Endothelial cell (in vitro differentiated cells): ENCODE measurements at places on chromosomes 4 and X. TPM values are rescaled to one million over a fixed set of nuclear protein-coding genes. Genes with fewer than 3 reads are reported as not detected.

Gene GPRASP1
- 3.9 TPM for total RNA-seq

Gene TLR10
- total RNA-seq, result not detected

Gene RHOXF2
- not detected for total RNA-seq

Gene NCBP2L
- not detected for total RNA-seq

Gene ODAPH
- total RNA-seq, result not detected

Gene OTUD6A
- total RNA-seq, result not detected

Gene ZCCHC4
- total RNA-seq, result 9.0 TPM

Gene RIPPLY1
- not detected for total RNA-seq

Gene ASB9
- total RNA-seq, result 2.8 TPM

Gene CLGN
- 21.6 TPM for total RNA-seq

- H3K4me3 ChIP-seq, result no peak overlapping the region
- no peaks in the 10 kb centered on the region for H3K4me1 ChIP-seq
- no peak overlapping the region for H3K27ac ChIP-seq
Observed at GRCh38 chr4:56931924-56932323, 24.2 kb downstream of the REST start.

DNA sequence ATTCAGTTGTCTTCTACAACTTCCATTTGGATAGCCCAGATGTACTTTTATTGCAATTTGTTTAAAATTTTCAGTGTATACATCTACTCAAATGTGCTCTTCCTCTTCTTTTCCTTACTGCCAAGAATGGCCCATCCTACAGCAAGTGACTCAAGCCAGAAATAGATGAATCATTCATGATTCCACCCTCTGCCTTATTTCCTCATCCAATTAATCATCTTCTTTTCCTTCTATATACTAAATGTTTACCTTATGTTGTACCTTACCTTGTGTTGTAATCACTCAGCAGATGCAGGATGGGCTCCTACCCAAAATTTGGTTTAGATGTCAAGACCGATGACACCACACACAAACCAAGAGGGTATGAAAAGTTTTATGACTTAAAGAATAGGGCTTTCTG is 437.8 kb downstream of the GRXCR1 start:
- peaks cover 6% of the 10 kb centered on the region for H3K4me1 ChIP-seq
- no peak overlapping the region for H3K27ac ChIP-seq
- no peaks in the 10 kb centered on the region for H3K27me3 ChIP-seq

- peak overlapping the region; percentile 78 for H3K4me3 ChIP-seq
- peaks cover 2% of the 10 kb centered on the region for H3K27me3 ChIP-seq
- H3K27ac ChIP-seq, result peak overlapping the region; percentile 82
- peaks cover 15% of the 10 kb centered on the region for H3K4me1 ChIP-seq
- peaks cover 13% of the 10 kb centered on the region for H3K36me3 ChIP-seq
- DNase-seq, result no peak
Observed at GRCh38 chrX:154082396-154083125, 15.0 kb downstream of the MECP2 start.

DNA sequence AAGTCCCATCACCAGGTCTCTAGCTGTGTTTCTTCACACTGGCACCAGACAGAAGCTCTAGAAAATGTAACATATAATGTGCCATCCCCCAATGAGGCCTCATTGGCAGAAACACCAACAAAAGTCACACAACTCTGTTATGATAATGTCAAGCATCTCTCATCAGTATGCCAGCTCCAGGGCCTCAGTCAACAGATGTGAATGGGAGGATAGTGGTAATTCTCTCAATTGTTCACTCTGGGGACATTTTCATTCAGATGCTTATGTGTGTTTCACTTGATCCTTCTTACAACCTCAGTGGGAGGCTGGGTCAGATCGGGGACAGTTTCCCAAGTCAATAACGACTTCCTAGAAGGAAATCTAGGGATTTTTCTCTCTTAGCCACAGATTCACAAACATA is 57.5 kb upstream of the SCOC start:
- H3K4me3 ChIP-seq, result no peak overlapping the region
- no peak for DNase-seq
- H3K4me1 ChIP-seq, result peaks cover 7% of the 10 kb centered on the region

DNA sequence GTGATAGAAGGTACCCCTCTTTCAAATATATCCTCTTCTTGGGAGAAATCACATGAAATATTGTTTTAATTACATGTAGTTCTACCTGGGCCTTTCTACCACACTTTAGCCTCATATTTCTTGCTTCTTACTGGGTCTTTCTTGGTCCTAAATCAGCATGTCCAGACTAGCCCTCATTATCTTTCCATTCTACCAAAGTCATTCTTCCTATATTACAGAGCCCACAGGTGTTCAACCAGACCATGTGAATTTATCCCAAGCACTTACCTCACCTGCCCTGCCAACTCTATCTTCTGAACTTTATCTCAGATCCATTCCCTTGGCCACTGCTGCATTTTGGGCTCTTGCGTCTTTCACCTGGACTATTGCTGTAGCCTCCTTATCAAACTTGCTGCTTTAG is 11.8 kb upstream of the SOWAHB start:
- H3K27me3 ChIP-seq, result no peaks in the 10 kb centered on the region
- H3K36me3 ChIP-seq, result peaks cover 46% of the 10 kb centered on the region
- H3K4me3 ChIP-seq, result no peak overlapping the region
- H3K4me1 ChIP-seq, result no peaks in the 10 kb centered on the region

- H3K4me1 ChIP-seq, result peaks cover 17% of the 10 kb centered on the region
- no peak overlapping the region for H3K27ac ChIP-seq
- H3K36me3 ChIP-seq, result no peaks in the 10 kb centered on the region
- no peak overlapping the region for H3K4me3 ChIP-seq
- DNase-seq, result no peak
- peaks cover 5% of the 10 kb centered on the region for H3K27me3 ChIP-seq
Observed at GRCh38 chrX:69555481-69556041, 51.4 kb downstream of the NALF2 start.

GRCh38 chr4:123862812-123863211 is 466.2 kb downstream of the SPRY1 start:
- peaks cover 14% of the 10 kb centered on the region for H3K4me1 ChIP-seq
- H3K27ac ChIP-seq, result no peak overlapping the region
- H3K4me3 ChIP-seq, result no peak overlapping the region
- peaks cover 1% of the 10 kb centered on the region for H3K27me3 ChIP-seq

DNA sequence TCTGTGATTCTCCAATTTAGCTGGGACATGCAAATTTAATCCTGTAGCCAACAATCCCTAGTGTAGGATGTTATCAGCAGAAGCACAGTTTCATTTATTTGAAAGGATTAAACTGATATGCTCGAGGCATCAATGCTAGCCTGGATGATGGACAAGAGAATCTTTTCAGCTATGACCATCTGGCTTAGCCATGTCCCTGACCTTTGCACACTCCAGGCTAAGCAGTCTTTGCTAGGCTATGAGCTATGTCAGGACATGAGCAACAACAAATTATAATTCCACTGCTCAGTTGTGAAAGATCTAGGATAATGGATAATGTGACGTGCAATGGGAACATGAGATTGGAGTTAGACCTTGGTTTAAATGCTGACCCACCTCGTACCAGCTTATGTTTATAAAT is 32.0 kb downstream of the NPY1R start:
- H3K36me3 ChIP-seq, result no peaks in the 10 kb centered on the region
- no peak overlapping the region for H3K27ac ChIP-seq
- peaks cover 2% of the 10 kb centered on the region for H3K27me3 ChIP-seq
- H3K4me3 ChIP-seq, result no peak overlapping the region
- H3K4me1 ChIP-seq, result no peaks in the 10 kb centered on the region

GRCh38 chrX:151419782-151420181 is 22.8 kb downstream of the VMA21 start:
- no peak for DNase-seq
- H3K27ac ChIP-seq, result no peak overlapping the region
- peaks cover 2% of the 10 kb centered on the region for H3K27me3 ChIP-seq
- H3K4me1 ChIP-seq, result no peaks in the 10 kb centered on the region

DNA sequence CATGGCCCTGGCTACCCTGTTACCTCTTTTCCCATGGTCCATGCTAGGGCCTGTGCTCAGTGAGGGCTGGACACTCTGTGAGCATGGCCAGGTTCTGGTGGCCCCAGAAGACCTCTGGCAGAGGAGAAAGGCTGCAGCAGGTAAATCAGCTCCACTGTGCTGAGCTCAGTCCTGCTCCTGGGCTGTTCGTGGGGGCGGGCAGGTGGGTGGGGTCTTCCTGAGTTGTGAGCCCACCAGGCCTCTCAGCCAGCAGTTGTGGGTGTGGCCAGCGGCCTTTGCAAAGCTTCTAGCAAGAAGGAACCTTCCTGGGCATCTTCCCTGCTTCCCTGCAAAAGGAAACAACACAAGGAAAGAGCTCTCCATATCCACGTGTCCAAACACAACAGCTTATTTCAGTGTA is 85.3 kb upstream of the STX18 start:
- H3K36me3 ChIP-seq, result no peaks in the 10 kb centered on the region
- no peak overlapping the region for H3K4me3 ChIP-seq
- peaks cover 5% of the 10 kb centered on the region for H3K4me1 ChIP-seq

DNA sequence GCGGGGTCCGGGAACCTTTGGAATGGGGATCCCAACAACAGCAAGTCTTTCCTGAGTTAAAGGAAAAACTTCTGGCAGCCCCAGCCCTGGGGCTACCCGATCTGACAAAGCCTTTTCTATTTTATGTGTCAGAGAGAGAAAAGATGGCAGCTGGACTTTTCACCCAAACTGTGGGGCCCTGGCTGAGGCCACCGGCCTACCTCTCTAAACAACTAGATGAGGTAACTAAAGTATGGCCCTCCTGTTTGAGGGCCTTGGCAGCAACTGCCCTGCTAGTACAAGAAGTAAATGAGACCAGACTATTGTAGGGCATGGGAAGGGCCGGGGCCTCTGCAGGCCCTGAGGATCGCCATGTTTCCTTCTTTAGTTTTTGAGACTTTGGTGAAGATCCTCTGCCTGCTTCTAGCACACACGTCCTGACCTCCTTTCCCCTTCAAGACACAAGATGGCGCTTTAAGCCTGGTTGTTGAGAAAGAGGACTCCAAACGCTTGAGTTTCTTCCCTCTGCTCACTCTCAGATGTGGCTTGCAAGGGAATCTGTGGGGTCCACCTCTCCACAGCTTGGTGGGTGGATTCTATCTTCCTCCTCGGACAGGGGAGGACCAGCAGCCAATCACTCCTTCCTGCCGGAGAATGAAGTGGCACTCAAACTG is 18.5 kb upstream of the DRD5 start:
- H3K27ac ChIP-seq, result no peak overlapping the region
- H3K27me3 ChIP-seq, result peaks cover 5% of the 10 kb centered on the region
- H3K4me1 ChIP-seq, result no peaks in the 10 kb centered on the region
- no peaks in the 10 kb centered on the region for H3K36me3 ChIP-seq

DNA sequence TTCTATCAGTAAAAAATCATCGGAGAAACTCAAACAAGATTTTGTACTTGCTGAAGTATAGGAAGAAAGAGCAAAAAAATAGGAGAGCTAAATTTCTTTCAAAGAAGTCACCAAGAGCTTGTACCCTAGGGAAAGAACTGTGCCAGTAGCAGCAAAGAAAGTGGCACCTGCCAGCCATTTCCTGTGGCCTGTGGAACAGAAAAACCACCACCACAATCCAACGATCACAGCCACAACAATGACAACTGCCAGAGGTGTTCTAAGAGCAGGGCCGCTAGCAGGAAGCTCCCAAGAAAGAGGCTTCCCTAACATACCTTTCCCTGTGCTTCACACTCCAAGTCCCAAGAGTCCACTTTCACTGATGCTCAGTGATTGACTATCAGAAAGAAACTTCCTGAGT is 266.1 kb upstream of the GPC4 start:
- H3K4me1 ChIP-seq, result no peaks in the 10 kb centered on the region
- no peak for DNase-seq
- peaks cover 3% of the 10 kb centered on the region for H3K27me3 ChIP-seq

DNA sequence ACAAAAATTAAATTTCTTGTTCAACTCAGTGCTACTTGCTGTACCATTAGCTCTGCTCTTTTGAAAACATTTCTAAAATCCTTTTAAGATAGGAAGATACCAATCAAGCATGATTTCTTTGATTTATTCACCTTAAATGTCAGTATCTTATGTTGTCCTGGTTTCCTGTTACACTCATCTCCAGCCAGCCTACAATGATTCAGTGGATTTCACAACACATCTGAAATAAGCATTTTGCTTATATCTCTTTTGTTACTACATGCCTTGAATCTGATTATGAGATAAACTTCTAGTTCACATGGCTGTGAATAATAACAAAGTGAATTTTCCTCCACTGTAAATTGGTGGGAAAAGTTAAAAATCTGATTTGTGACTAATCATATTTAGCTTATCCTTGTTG is 112.5 kb upstream of the BMP3 start:
- no peak for DNase-seq
- no peaks in the 10 kb centered on the region for H3K4me1 ChIP-seq
- H3K27ac ChIP-seq, result no peak overlapping the region
- no peak overlapping the region for H3K4me3 ChIP-seq

DNA sequence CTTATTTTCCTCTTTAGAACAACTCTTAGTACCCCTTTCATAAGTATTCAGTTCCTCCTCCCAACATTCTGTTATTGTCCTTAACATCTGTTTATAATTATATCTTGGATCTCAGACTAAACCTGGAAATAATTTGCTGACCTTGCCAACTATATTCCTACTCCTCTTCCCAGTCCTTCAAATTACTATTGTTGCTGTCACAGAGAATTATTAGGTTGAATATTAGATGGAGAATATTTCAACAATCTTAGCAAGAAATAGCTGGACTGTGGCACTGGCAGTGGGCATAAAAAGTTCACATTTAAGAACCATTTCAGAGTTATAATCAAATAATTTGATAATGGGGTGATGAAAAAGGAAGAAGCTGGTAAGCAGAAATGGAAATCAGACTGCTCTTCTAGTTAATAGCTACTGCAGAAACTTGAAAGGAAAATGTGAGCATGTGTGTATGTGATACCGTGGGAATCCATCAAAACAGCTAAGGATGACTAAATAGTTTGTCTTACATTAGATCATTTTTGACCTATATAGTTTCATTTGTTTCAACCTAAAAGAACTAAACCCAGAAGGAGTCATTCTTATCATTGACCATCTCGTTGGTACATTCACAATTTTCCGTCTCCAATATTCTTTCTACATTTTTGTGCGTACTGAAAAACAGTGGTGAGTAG is 43.3 kb upstream of the PRDM8 start:
- no peaks in the 10 kb centered on the region for H3K36me3 ChIP-seq
- H3K27ac ChIP-seq, result no peak overlapping the region
- H3K4me1 ChIP-seq, result no peaks in the 10 kb centered on the region
- DNase-seq, result no peak
- peaks cover 2% of the 10 kb centered on the region for H3K27me3 ChIP-seq

GRCh38 chr4:54482529-54483200 is 175.1 kb upstream of the KIT start:
- H3K4me3 ChIP-seq, result no peak overlapping the region
- H3K36me3 ChIP-seq, result no peaks in the 10 kb centered on the region
- H3K4me1 ChIP-seq, result peaks cover 9% of the 10 kb centered on the region
- DNase-seq, result no peak
- H3K27me3 ChIP-seq, result peaks cover 2% of the 10 kb centered on the region
- H3K27ac ChIP-seq, result no peak overlapping the region
